ENCODE measurements at places on chromosomes 4 and X.

DNA sequence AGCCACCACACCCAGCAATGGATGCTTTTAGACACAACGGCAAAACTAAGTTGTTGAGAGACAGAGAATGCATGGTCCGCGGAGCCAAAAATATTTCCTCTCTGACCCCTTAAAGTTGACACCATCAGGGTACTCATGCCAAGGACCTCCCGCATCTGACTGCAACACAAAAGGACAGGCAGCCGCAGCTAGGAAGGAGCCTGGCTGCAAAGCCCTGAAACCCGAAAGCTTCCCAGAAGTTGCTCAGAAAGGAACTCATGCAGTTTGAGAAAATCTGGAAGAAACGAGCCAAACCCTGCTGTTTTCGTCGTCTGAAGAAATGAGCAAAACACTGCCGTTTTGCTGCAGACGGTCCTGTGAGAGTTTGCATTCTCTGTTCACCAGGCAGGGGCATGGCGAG is 16.5 kb downstream of the DHRSX start:
- DNase-seq: no peak

GRCh38 chrX:86806786-86807185 is 658.5 kb downstream of the DACH2 start:
- DNase-seq: no peak

- DNase-seq: no peak
Observed at GRCh38 chrX:15336023-15336413, 695 bp upstream of the PIGA start.

GRCh38 chrX:30935985-30936384 is 46.9 kb upstream of the TAB3 start:
- no peak for DNase-seq

DNA sequence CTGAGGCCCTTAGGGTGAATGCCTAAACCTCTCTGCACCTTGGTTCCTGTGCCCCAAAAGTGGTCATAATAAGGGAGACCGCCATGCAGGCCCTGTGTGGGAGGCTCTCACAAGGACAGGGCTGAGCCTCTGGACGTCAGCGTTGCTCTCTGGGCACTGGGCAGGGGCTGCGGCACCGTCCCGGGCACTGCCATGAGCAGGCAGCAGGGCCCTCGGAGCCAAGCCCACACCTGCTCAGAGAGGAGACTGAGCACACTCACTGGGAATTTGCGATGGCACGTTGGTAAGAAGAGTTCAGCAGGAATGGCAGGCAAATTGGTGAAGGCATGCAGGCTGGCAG is 123.4 kb downstream of the HMX1 start:
- no peak for DNase-seq

- DNase-seq: no peak
Observed at GRCh38 chr4:138555108-138555507, 313.0 kb upstream of the SLC7A11 start.

DNA sequence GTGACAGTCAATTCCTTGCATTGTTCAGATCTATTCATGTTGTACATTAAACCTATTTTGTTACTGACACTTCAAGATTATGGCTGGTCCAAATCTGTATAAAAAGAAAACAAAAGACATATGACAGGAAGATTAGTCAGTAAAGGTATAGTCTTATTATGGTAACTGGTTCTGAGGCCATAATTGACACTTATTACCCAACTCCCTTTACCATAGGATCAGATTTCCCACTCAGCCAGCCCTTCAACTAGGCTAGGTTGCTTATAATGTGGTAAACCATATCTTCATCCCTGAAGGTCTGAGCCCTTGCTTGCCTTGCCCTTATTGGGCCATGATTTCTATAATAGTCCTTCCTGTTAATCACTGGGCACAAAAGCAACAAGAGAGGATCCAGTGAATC is 289.6 kb downstream of the CXXC4 start:
- no peak for DNase-seq

- DNase-seq: no peak
Observed at GRCh38 chrX:51158231-51158630, 174.4 kb upstream of the NUDT10 start.

- DNase-seq: peak; percentile 72
Observed at GRCh38 chr4:1683736-1684505, at the start of gene FAM53A. Gene FAM53A, minus strand, starts transcription at chr4:1684313. Its CDS starts 15,572 bp downstream, at chr4:1668741.

- DNase-seq: no peak
Observed at GRCh38 chr4:145492376-145492775, 10.7 kb downstream of the SMAD1 start.

DNA sequence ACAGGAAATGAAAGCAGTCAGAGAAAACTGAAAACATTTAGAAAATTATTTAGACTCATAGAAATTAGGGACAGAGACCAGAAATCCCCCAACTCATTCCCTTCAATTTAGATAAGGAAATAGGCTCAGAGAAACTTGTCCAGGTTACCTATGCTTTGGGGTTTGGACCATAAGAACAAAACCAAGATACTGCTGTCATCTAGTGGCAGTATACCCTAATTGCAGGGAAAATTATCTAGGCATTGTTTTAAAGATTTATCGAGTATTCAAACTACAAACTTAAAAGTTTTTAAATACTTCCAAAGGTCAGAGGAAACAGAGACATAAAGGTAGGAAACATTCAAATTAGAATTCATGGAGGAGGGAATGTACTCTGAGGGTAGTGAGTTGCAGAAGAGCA is 67.0 kb upstream of the KLHL13 start:
- DNase-seq: no peak

DNA sequence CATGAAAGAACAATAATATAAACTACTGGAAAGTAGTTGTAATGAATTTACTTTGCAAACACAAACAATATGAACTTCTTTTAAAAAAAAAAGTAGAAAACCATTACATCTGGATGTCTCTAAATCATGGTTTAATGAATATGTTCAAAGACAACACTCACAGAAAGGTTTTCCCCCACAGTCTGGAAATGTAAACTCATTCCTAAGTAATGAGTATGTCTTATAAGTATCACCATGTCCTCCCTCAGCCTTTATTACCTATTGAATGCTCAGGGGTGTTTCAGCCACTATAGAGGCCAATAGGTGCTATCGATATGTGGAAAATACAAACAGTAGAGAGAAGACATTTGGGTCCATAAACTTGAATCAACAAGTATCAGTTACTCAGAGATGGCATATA is 186.7 kb downstream of the PALLD start:
- DNase-seq: peak; percentile 39

DNA sequence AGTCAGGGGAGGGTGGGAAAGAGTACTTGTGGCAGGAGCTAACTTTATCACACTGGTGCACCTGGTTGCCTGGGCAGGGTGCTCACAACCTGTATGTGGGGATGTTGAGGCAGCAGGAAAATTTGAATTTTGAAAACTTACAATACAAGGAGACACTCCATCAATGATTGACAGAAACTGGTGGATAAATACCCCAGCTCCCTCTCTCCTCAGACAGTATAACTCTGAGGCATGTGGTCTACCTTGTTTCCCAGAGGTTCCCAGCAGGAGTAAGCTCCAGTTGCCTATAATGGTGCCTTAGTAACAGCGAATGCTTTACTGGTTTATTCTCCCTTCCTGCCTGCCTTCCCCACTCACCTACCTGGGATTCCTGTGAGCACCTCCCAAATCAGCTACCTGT is 111.7 kb upstream of the PRPS2 start:
- DNase-seq: no peak

DNA sequence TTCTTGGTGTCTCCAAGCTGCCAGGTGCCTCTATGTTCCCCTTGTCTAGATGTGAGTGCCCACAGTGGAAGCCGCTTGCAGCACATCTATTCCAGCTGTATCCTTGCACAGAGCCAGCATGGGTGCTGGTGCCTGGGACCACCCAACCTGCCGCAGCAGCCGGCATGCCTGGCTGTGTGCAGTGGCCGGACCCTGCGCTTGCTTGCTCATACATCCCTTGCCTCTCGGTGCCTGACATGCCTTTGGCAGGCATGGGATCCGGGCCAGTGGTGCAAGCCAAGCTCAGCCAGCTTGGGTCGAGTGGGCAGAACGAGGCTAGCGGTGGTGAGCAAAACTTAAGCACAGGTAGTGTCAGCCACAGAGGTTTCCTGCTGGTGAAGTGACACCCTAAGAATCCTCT is 355.1 kb downstream of the TLL1 start:
- DNase-seq: no peak

GRCh38 chr4:146311238-146311970 is 97.1 kb downstream of the REELD1 start:
- no peak for DNase-seq

- DNase-seq: peak; percentile 14
Observed at GRCh38 chrX:20347481-20347880, 80.8 kb upstream of the RPS6KA3 start.

- no peak for DNase-seq
Observed at GRCh38 chr4:61556277-61556676, 356.2 kb downstream of the ADGRL3 start.

DNA sequence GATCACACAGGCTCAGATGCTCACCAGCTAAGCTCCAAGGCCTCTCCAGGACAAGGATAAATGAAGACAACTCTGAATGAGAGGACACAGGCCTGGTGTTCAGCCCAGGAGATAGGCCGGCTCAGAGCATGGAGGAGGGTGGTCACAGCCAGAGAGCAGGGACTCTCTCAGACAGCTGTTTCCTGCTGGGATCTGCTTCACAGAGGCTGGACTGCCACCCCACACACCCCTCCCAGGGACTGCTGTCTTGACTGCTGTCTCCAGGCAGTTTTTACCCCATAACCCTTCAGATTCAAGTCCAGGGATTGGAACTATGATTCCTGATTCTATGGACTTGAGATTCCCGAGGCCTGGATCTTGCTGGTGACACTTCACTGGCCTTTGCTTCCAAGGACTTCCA is 89.0 kb downstream of the SMIM20 start:
- no peak for DNase-seq

DNA sequence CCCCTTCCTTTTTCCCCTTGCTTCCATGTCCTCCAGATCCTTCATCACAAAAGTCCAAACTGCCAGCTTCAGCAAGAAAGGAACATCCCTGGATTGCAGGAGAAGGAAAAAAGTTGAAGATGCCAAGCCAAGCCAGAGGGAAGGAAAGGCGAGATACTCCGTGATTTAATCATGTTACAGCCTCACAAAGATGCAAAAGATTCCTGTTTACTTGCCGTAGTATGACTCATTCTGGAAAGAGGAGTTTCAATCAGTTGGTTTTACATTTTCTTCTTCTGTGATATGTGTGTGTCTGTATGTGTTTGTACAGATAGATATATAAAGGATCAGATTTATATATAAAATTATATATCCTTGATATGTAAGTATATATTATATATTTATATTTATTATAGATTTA is 69.3 kb downstream of the BTC start:
- no peak for DNase-seq

DNA sequence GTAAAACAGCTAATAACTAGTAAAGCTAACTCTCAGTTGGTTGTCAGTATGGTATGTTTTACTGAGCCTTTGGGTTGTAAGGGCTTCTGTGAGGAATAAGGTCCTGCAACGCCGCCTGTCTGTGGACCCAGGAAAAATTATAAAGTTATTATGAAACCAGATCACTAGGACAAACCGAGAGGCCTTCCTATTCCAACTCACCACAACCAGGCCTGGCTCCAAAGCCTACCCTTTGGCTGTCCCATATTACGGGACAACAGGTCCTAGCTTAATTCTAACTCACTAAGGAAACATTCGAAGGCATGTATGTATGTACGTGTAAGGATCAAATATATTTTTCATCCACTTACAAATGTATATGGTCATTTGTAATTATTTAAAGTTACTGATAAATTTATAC is 1.4 kb downstream of the ANKRD17 start:
- peak; percentile 56 for DNase-seq

GRCh38 chr4:79502081-79502480 is 94.1 kb upstream of the GK2 start:
- no peak for DNase-seq

- DNase-seq: no peak
Observed at GRCh38 chr4:131534944-131535645, 1614.0 kb upstream of the PCDH10 start.

DNA sequence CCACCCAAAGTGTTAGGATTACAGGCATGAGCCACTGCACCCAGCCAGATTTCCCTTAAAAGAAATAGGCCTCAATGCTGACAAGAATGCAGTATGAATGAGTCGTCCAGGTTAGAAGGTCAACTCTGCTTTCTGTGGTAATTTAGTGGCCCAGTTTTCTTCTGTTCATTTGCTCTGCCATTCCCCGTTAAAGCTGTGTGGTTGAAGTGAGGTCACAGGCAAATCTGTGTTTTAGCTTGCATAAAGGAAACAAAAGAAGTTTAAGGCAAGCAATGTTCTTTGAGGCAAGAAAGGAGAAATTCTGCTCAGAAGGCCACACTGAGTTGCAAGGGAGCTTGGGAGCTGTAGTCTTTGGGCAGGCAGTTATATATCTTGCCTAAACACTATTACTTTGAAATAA is 176.8 kb downstream of the LARP7 start:
- DNase-seq: peak; percentile 17

- no peak for DNase-seq
Observed at GRCh38 chr4:20178902-20179576, 72.7 kb upstream of the SLIT2 start.

GRCh38 chrX:56125946-56126345 is 106.2 kb upstream of the KLF8 start:
- DNase-seq: no peak

- peak; percentile 80 for DNase-seq
Observed at GRCh38 chrX:16033331-16033730, 90.0 kb upstream of the GRPR start.

DNA sequence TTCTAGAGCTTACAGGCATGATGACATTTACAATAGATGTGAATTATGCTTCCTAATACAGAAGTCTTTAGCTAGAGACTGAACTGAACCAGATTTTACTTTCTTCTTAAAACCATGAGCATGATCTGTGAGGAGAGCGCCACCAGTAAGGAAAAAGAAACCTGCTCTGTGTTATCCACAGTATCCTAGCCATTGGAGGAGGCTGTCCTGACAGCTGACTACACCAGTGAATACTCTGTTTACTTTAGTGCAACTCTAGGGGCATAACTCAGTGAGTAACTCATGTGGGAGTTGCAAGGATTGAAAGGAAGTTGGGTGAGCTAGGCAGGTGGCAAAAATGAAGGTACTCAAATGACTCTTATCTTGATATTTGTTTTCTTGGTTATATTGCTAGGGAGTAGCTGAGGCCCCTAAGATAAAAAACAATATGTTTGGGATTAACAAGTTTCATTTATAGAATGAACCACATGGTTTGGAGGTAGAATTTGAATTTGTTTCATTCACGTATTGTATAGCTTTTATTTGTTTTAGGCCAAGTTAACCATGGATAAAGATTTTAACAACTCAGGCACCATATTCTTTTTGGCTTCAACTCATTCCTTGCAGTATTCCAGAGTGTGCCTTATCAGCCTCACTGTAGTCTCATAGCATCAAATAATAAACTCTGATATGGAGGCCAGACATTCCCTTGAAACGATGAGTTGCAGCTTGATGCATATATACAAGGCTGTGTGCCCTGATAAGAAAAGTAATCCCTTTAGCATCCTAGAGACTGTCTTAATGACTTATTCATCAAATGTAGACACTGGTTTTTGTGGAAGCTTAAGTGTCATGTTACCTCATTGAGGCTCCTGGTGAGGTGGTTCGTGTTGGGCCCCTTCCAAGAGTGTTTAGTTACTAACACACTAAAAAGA is 2.5 kb downstream of the BMP3 start:
- DNase-seq: no peak

GRCh38 chrX:33808636-33809035 is 323.5 kb downstream of the FAM47A start:
- no peak for DNase-seq

- DNase-seq: no peak
Observed at GRCh38 chr4:187577941-187578480, 417.6 kb upstream of the ZFP42 start.

Data from fibroblast of skin of left quadriceps (primary cell).